Mammary epithelial cell (primary cell): ENCODE measurements at places on chromosomes 4 and X. TPM values are rescaled to one million over a fixed set of nuclear protein-coding genes. Genes with fewer than 3 reads are reported as not detected.

Gene TAF1
- total RNA-seq, result 34.8 and 35.6 TPM in 2 replicates

Gene CCDC158
- not detected in 2 replicates for total RNA-seq

Gene FRMPD3
- under 0.01 TPM for total RNA-seq

Gene FAAH2
- 0.83 TPM for total RNA-seq

Gene WWC2
- 20.0 TPM for total RNA-seq

Gene MAML3
- 2.8 TPM for total RNA-seq

Gene SLC25A31
- not detected in 2 replicates for total RNA-seq

Gene NSUN7
- total RNA-seq, result not detected in 2 replicates

Gene NEXMIF
- total RNA-seq, result 0.05 TPM in 1 of 2 replicates, not detected in the other

Gene NPY2R
- total RNA-seq, result not detected

Gene GLRA2
- total RNA-seq, result not detected in 2 replicates

Gene HTN1
- total RNA-seq, result not detected

DNA sequence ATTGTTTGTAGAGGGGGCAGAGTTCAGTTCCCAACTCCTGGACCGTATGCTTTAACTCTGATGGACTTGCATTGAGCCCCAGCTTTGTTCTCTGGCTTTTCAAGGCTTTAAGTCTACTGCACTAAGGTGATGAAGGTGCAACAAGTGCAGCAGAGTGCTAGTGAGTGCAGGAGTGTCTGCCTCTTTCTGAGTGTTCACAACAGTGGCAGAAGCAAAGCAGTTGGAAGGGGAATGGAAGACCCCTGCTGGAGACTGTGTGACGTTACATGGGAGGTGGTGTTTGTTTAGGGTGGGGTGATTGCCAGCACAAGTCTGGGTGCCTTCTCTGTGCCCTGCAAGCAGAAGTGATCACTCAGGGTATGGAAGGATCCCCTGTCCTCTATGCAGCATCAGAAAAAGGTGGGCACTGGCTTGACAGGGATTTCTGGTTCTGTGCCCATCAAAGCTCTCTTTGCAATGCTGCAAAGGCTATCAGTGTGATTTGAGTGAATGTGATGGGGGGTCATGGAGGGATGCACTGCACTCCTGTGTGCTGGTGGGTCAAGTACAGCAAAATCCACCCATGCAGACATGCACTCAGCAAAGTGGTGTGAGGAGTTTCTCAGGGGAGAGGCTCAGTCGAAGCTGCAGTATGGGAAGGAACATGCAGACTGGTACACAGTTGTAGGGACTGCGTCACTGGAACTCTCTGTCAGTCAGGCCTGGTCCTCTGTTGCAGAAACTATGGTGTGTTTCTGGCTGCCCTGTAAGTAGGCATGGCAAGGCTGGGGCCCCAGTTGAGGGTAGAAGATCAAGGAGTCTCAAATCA, 70.9 kb upstream of the UGT2B7 start:
- no peak for DNase-seq

DNA sequence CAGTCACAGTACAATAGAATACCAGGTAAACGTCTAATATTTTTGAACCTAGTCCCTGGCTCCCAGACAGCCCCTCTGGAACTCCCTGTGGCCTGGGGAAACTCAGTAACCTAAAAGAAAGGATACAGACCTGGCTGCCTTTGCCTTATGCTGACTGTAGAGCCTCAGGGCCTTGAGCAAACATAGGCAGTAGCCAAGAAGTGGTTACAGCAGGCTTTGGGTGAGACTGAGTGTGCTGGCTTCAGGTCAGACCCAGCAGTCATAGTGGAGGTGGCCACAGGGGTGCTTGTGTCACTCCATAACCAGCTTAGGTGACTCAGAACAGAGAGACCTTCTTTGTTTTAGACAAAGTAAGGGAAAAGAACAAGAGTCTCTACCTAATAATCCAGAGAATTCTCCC, 141.8 kb upstream of the PRDX4 start:
- DNase-seq, result peak; percentile 59

- DNase-seq, result peak; percentile 25
Measured at GRCh38 chrX:84187533-84188319, at the start of gene RPS6KA6. Gene RPS6KA6 (minus strand): TSS chrX:84188199. CDS start chrX:84187899, 300 bp downstream.

DNA sequence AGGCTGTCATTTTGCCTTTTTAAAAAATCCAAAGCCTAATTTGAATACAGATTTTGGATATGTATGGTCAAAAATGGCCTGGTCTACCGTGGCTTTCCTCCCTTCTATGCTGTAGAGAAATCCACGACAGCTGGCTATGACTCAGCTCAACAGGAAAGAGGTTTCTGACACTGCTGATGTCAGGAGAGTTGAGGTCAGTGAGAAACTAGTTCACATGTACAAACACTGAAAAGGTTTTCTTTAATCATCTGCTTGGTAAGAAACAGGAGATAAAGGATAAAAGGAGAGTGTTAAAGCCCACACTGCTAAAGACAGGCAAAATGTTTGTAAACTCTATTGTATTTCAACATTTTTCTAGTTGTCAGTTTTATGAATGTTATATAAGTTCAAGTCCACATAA, 113.9 kb downstream of the NYX start:
- DNase-seq, result peak; percentile 77

- peak; percentile 46 for DNase-seq
Measured at GRCh38 chr4:111943796-111944203, 201.5 kb upstream of the FAM241A start.

DNA sequence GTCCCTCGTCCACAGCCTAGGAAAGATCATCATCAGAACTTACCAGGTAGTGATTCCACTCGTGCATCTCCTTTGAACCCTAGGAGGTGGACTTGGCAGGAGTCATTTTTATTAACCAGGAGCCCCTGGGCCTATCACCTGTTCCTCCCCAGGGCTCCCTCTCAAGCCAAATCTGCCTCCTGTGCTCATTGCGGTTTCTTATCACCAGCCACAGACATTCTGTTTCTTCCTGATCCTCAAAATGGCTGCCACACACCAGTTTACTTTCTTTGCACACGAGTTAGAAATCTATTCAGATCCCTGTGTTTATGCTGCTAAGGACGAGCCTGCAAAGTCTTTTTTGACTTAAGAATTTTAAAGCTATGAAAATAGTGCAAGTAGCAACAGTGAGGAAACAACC, 354.5 kb upstream of the BOD1L1 start:
- DNase-seq, result no peak

- peak; percentile 62 for DNase-seq
Measured at GRCh38 chrX:10922159-10922558, 189.0 kb upstream of the HCCS start.

- no peak for DNase-seq
Measured at GRCh38 chrX:72100824-72101351, 30.8 kb downstream of the RTL5 start.

DNA sequence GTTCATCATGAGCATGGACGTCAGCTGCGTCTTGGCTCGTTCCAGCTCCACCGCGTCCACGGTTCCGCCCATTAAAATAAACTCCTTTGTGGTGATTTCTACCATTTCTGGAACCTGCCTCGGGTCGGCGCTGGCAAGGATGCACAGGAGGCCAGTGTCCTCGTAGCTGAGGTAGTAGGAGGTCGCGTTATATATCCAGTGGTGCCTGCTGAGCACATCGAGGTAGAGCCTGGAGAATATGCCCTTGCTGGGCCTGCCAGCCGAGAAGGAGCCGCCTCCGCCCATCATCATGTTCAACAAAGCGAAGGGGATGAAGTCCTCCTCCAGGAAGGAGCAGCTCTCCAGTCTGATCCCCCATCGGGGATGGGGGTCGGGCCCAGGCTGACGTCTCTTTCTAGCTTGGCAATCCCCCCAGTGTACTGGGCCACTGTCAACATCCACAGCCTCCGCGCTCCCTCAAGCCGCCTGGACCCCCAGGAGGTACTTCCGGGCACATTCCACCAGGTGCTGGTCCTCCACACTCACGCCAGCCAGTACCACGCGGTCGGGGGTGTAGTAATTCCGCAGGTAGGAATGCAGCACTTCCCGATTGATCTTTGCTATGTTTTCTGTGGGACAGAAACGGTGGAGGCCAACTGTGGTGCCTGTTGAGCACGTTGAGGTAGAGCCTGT, 120.9 kb upstream of the GRID2 start:
- no peak for DNase-seq

DNA sequence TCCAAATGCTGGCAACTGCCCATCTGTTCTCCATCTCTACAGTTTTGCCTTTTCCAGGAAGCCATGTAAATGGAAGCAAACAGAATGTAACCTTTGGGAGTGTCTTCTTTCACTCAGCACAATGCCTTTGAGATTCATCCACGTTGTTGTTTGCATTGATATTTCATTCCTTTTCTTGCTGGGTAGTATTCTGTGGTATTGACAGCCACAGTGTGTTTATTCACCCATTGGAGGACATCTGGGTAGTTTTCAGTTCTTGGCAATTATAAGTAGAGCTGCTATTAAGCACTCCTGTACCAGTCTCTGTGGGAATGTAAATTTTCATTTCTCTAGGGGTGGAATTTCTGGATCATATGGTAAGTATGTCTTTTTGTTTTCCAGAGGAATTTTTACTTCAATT, 194.3 kb upstream of the RPS6KA3 start:
- no peak for DNase-seq

DNA sequence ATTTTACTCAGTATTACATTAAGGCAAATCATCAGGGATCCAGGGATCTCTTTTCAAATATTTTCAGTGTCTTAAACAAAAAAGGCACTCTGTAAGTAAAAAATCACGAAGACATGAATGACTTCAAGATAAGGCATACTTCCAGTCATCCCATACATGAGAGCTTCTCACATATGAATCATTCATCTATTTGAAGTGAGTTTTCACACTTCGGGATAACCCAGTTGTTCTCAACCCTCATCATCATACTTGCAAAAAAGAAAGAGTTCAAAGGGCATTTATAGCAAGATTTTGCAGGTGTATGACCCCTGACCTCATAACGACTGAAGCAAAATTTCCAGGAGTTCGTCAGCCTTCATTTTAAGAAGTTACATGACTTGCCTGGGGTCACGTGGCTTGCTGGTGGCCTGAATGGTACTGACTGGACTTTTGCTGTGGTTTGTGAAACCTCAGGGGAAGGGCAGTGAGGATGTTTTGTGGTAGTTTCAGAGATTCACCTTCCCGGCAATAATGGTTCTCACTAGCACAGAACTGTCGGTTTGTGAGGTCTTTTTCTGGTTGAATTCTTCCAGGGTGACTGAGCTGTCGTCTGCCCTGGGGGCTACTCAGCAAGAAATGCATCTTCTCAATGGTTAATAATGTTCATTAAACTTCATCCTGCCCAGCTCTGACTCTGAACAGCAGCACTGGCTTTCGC, 115.8 kb upstream of the SHISA3 start:
- peak; percentile 8 for DNase-seq

GRCh38 chr4:42750856-42751255, 94.0 kb upstream of the ATP8A1 start:
- DNase-seq, result no peak

GRCh38 chr4:11183356-11183740, 245.3 kb downstream of the HS3ST1 start:
- no peak for DNase-seq

GRCh38 chr4:161320377-161320776, 843.4 kb downstream of the FSTL5 start:
- peak; percentile 13 for DNase-seq

DNA sequence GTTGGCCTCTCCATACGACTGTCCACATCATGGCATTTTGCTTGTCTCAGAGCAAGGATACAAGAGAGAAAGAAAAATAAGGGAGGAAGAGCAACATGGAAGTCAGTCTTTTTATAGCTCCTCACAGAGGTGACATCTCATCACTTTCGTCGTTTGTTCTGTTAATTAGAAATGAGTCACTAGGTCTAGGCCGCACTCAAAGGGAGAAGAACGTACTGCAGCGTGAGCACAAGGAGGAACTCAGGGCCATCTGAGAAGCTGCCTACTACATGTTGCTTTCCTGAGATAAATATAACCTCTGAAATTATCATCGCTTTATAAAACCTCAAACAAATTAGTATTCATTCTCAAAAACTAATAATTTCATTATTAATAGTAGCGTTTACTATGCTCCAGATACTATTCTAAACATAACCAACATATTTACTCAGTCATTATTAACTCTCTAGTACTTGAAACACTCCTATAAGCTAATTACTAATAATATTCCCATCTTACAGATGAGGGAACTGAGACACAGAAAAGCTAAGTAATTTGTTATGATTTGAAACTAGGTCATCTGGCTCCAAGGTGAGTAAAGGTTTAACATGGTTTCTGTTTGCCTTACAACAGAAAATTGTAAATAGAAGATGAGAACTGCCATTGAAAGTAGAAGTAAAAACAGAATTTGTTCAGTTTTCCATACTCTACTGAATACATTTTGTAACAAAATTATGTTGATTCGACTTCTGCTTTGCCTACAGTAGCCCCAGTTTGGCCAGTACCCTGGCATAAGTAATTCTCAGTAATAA, 213.2 kb upstream of the UGT8 start:
- no peak for DNase-seq

DNA sequence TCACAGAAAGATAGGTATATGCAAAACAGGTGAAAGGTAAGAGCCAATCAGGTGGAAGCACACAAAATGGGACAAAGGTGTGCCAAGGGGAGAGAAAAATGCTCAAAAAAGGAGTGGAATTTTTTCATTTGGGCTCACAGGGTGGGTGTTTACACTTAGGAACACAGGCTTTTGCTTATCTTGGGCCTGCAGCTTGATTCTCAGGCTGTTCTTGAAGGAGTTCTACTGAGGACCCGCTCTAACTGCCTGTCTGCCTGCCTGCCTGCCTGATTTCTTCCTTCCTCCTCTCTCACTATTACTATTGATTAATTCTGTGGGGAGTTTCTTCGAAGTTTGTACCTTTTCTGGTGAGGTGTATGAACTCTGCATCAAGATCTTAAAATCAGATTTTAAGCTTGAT, 120.3 kb upstream of the CTSO start:
- DNase-seq, result no peak

DNA sequence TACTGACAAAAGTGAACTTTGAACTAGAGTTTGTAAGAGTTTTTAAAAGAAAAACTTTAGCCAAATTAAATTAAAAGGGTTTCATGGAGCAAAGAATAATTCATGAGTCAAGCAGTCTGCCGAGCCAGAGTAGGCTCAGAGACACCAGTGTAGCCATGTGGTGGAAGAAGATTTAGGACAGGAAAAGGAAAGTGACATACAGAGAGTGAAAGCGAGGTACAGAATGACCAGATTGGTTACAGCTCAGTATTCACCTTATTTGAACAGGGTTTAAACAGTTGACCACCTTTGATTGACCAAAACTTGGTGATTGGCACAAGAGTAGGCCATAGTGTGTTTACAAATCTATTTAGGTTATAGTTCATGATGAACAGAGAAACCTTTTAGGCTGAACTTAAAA, 377.8 kb downstream of the KLHL4 start:
- no peak for DNase-seq

- DNase-seq, result no peak
Measured at GRCh38 chr4:14582677-14583076, 419.6 kb upstream of the CPEB2 start.
